ENCODE measurements at places on chromosomes 6 and 20.
A peak's percentile ranks its signal among the peaks of the same experiment; 100 is the strongest.

- no peak for DNase-seq
Measured at GRCh38 chr6:29532320-29532951, 27.1 kb downstream of the UBD start.

DNA sequence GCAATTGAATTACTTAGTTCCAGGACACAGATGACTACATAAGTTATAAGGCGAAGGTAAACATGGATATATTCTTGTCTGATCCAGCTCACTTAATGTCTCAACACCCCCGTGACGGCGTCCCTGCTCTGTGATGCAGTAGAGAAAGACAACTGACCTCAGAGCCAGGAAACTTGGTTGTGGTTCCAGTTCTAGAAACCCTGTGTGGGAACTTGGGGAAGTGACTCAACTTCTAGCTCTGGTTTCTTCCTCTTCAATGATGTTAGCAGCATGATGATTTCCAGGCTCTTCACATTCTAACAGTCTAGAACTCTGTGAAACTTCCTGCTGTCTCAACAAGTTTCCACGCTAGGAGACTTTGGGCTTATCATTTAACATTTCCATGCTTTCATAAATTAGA is 18.4 kb downstream of the LAMA4 start:
- DNase-seq: peak; percentile 7

GRCh38 chr6:32074996-32075532 is 34.1 kb downstream of the TNXB start:
- no peak for DNase-seq

- no peak for DNase-seq
Measured at GRCh38 chr6:153108315-153108714, 22.8 kb downstream of the RGS17 start.
